ENCODE measurements at places on chromosomes 7 and 10.

DNA sequence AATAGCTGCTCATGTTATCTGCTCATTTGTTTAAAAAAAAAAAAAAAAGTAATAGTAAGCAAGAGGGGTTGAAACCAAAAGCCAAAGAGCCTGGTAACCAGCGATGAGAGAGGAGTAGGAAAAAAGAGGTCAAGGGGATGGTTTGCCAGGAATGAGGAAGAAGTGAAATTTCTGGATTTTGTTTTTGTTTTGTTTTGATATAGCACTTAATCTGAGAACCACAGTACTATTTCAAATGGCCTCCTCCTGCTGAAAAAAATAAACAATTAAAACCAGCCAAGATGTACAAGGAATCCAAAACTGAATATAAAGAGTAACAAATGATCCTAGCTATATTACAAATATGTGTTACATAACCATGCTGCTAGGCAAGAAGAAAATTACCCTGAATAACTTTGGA is 213.1 kb downstream of the FGFR2 start:
- DNase-seq: no peak

GRCh38 chr7:23043441-23043840 is 29.5 kb upstream of the HYCC1 start:
- DNase-seq: no peak

- no peak for DNase-seq
Observed at GRCh38 chr7:44073664-44074348, 8.4 kb upstream of the PGAM2 start.

GRCh38 chr7:101919363-101920115 is 102.1 kb downstream of the CUX1 start:
- DNase-seq: no peak

DNA sequence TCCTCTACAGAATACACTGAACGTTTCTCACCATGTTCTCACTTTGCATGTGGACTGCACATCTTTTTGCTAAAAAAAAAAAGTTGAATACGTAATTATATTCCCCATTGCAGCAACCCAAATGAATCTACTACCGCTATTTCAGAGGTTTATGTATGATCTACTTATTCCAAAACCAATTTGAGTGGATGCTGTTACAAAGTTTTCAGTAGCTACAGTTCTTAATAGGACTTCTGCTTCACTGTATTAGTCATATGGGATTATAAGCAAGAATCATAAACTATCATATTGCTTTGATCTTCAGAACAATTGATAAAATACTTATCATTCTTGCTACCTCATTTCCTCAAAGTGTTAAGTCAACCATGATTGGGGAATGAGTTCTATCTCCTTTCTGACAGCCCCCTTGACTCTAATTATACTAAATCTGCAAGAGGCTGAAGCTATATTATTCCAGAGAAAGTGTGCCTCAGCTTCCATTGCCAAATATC is 257.0 kb downstream of the PARD3 start:
- DNase-seq: no peak

- DNase-seq: no peak
Observed at GRCh38 chr10:44930904-44931620, 19.9 kb downstream of the TMEM72 start.

GRCh38 chr7:38187794-38188440 is 9.9 kb downstream of the STARD3NL start:
- DNase-seq: no peak

- no peak for DNase-seq
Observed at GRCh38 chr7:123677061-123677715, 21.5 kb downstream of the LMOD2 start.

GRCh38 chr10:106582291-106582690 is 582.2 kb downstream of the SORCS1 start:
- DNase-seq: no peak

GRCh38 chr10:65581426-65582026 is 1344.3 kb upstream of the LRRTM3 start:
- no peak for DNase-seq

DNA sequence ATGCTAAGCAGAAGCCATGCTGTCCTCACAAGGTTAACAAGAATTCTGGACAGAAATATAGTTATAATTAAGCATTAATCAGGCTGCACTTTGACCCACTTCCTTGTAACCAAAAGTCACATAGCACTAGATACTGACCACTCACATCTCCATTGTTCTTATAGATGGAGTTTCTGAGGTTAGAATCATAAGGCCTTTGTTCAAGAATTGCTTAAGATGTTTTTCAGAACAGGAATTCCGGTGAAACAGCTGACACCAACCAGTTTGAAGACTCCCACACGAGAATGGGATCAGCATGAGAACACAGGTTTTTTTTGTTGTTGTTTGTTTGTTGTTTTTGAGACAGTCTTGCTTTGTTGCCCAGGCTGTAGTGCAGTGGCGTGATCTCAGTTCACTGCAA is 488.3 kb upstream of the NRP1 start:
- no peak for DNase-seq

- DNase-seq: no peak
Observed at GRCh38 chr10:34505338-34505737, 309.8 kb downstream of the PARD3 start.

DNA sequence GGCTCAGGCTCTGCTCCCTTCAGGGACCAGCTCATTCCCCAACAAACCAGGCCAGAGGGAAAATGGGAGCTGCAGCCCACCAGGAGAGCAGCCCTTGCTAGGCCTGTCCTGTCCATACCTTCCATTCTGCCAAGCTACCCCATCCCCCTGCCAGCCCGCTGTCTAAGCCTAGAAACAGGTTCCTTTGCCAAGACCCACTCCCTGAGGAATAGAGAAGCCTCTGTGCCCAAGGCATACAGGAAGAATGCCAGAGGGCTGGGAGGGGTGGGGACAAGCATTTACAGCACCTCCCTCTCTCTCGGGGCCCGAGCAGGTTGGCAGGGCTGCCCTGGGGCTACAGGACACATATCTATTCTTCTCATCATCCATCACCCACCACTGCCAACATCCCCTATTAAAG is 178.3 kb downstream of the GRID1 start:
- no peak for DNase-seq

- DNase-seq: peak; percentile 16
Observed at GRCh38 chr7:66050990-66051448, 24.6 kb upstream of the ASL start.

DNA sequence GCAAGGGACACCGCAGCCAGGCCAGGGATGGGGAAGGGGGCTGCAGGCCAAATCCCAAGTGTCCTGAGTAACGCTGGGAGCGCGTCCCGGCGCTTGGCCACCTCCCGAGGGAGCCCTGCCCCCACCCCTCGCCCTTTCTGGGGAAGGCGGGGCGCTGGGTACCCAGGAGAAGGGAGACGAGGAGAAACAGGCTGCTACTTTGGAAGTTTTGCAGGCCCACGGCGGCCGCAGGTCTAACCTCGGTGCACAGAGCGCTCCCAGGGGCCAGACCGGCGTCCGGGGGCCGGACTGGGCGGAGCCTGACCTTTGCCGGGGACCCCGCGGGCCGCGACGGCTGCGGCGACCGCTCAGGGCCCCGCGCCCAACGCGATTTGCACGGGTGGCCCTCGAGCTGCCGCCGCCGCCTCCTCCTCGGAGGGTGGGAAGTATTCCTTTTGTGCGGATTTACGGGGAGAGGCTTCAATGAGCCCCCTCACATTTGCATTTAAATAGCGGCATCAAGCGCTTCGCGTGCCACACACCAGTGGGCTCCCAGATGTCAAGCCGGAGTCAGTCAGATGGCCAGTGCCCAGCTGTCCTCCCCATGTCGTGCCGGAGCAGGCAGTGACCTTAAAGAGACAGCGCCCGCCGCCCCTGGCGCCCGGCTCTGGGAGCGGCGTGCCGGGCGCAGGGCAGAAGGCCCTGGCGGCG is 3.0 kb upstream of the EBF3 start:
- DNase-seq: no peak

- no peak for DNase-seq
Observed at GRCh38 chr7:7816084-7816483, 97.7 kb upstream of the RPA3 start.

DNA sequence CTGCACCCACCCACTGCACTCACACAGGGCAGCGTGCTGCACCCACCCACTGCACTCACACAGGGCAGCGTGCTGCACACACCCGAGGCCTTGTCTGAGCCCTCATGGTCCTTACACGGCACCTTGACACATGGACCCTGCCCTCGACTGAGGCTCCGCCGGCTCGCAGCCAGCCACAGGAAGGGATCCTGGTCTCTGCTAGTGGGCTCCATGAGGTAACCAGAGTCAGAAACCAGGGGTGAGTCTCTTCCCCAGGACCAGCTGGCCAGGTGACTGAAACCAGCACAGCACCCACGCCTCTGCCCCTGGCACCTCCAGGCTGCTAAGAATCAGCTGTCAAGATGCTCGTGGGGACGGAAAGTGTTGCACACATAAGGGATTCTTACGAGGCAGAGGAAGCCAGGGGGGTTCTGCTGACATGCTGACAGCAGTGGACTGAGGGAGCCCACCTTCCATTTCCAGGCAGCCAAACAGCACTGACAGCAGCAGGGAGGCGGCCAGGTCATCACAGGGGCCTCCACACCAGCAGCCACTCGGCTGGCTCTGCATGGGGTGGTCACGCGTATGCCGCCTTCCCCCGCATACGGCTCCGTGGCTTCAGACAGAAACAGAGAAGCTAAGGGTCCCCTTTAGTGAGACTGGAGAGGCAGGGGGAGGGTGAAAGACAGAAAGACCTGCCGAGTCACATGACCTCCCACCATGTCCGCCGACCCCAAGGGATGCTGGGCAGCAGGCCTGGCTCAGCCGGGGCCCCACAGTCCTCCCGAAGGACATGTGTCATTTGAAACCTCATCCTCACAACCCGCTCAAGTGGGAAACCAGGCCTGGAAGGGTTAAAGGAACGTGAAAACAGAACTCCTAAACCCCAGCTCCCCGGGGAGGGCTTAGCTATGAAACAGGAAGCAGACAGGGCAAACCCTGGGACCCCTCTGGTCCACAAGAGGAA is 34.2 kb downstream of the GPER1 start:
- no peak for DNase-seq

- no peak for DNase-seq
Observed at GRCh38 chr10:66910671-66911070, 15.2 kb upstream of the LRRTM3 start.

- DNase-seq: no peak
Observed at GRCh38 chr7:114851406-114852061, 70.4 kb upstream of the MDFIC start.

DNA sequence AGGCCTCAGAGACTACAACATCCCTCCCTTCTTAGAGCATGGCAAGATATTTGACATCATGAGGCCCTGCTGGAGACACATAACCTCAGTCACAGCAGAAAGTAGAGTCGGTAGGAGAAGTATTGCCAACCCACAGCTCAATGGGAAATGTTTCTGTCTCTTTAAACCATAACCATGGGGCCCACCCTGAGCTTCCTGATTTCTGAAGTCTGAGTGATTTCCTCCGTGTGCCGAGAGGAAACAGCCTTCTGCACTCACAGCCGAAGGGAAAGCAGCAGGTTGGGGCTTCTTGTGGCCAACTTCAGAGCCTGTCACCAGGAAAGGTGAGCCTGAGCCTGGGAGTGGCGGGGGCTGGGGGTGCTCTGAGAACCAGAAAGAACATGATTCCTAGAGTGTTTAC is at the start of gene GIMAP1:
Gene GIMAP1 (plus strand): TSS at position 246 of the 400 bp plus-strand sequence. CDS start 2,435 bp downstream, outside the sequence.
- no peak for DNase-seq

DNA sequence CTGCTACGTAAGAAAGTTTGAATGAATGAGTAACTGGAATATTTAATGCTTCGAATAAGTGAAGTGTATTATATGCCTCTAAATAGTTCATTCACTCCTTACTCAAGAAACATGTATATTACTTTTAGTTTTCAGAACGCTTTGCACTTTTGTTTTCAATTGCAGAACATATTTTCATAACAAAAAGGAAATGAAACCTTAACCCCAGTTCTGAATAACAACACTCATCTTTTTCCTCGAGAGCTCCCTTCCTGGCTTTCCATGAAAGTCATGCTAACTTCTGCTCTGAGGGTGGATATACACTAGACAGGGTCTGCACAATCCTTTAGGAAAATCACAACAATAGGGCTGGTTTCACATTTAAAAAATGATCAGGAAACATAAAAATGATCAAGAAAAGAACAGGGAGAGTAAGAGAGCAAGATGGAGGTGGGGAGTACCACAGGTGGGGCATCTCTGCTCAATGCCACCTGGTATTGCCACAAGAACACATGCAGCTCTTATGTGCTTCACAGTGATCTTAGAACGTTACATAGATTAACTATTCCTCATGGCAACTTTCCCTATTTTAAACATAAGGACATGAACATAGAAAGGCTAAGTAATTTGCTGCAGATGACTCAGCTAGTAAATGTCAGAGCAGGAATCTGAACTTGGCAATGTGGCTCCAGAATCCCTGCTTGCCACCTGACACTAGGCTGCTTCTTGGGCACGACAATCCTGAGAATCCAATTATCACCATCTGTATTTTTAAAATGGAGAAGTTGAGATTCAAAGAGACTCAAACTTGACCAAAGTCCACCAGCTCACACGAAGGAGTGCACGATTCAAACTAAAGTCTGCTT is 219.5 kb upstream of the AOAH start:
- no peak for DNase-seq

DNA sequence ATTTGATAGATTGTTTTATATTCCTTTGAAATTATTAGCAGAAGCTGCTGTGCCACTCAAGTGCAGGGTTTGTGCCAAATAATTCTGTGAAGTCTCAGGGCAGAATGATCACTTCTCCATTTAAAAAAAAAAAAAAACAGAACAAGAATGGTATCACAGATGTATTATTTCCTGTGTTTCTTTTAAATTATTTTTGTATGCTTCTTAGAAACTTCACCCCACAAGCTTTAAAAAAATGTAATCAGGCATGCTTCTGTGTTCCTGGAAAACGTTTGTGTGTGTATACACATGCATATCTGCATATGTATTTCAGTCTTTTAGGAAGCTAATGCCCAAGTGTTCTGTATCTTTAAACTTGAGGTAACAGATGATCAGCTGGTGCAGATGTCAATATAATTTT is 6.3 kb upstream of the CD36 start:
- DNase-seq: no peak

DNA sequence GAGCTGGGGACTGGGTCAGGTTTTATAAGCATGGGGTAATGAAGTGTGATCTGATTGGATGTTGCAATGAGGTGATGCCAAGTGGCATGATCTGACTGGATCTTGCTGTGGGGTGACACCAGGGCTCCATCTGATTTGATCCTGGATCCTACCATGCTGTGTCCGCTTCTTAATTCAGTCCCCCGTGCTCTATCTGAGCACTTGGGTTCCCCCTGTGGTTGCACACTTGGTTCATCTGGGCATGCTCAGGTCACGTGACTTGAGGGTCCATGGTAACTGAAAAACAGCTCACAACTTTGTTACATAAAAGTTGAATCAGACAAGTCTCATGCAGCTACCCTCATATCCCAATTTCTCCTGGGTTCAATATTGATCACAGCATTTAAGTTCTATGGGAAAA is 448.6 kb upstream of the NRP1 start:
- no peak for DNase-seq

DNA sequence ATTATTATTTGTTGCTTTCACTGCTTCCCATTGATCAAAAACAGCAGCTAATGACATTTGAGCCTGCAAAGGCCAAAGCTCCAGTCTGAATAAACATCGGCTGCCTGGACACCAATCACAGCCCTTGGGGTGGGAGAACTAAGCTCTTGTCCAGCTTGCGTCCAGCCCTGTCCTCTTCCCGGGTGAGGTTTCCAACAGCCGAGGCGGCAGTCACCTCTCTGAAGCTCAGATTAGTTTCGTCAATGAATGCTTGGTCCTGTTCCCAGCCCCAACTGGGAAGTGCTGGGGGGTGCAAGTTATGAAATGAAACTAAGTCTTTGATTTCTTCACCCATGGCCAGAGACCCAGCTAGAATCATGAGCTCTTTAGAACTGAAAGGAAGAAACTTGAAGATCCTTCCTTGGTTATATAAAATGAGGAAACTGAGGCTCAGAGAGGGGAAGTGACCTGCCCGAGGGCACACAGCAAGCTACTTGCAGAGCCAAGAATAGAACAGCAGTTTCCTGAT is 114.0 kb upstream of the TCF7L2 start:
- DNase-seq: no peak

Data from NCI-H2227 treated with DMSO at 0.1 percent for 48 hours (cell line).